ENCODE measurements at places on chromosomes 3 and 15.
A peak's percentile ranks its signal among the peaks of the same experiment; 100 is the strongest.

DNA sequence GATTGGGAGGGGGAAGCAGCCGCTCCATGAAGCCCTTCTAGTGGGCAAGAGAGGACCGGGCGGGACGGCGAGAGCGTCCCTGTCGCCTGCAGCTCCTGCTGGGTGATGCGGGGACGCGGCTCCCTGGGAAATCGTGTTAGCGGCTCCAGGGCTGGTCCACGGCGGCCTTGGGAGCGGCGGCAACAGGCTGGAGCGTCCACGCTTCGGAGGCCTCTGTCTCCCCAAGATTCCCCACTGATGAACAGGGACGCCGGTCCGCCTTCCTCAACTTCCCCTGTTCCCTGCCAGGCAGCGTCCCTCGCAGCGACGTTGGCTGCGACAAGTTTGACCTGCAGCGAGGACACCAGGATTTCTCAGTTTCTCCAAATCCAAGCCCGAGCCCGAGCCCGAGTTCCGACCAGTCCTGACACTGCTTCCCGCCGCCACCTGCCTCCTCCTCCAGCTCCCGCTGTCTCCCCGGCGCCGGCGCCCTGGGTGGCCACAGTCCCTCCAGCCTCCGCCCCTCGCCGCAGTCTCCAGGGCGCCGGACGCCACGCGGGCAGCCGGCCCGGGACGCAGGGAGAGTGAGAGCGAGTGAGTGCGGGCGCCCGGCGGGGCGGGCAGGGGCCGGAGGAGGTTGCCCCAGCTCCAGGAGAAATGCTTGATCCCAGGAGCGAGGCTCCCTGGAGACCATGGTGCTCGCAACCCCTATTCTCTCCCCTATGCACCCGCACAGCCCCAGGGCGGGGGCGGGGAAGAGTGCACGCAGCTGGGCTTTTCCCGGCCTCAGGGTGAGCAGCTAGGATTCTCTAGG, 78.1 kb upstream of the RNF7 start:
- no peak for DNase-seq

- DNase-seq = peak; percentile 35
Observed at GRCh38 chr3:124584552-124585391, 145.5 kb upstream of the UMPS start.

DNA sequence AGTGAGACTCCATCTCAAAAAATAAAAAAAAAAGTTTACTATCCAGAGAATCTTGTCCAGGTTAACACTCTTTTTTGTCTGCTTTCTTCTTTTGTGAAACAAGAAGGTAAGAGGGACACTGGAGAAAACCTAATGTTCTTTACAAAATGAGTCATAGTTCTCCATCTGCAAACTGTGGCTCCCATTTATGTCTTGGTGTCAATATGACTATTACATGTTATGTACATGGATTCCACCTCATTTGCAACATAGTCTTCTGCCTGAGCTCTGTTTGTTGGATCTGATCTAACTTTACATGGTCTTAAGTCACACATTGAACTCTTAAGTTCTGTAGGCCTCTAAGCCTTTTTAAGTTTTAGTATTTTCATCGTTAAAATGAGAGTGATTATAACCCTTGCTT, 421.2 kb upstream of the TPRG1 start:
- DNase-seq = no peak

DNA sequence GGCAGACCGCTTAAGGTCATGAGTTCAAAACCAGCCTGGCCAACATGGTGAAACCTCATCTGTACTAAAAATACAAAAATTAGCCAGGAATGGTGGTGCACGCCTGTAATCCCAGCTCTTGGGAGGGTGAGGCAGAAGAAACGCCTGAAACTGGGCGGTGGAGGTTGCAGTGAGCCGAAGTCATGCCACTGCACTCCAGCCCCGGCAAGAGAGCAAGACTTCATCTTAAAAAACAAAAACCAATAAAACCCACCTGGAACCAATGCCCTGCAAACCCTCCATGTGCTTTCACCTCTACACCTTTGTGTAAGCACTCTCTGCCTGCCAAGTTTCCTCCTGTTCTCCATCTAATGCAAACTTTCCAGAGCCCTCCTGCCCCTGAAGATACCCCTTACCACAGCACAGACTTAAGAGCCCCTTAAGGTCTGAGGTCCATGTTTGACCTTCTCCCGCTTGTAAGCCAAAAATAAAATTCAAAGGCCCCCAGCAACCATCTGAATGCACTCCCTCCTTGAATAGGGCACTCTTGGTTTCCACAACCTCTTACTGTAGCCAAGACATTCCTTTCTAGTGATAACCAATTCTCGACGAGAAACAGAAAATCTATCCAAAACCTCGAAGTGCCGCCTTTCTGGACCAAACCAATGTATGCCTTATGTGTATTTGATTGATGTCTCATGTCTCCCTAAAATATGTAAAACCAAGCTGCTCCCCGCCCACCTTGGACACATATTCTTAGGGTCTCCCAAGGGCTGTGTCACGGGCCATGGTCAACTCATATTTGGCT, 3.0 kb downstream of the RPL32 start:
- no peak for DNase-seq

DNA sequence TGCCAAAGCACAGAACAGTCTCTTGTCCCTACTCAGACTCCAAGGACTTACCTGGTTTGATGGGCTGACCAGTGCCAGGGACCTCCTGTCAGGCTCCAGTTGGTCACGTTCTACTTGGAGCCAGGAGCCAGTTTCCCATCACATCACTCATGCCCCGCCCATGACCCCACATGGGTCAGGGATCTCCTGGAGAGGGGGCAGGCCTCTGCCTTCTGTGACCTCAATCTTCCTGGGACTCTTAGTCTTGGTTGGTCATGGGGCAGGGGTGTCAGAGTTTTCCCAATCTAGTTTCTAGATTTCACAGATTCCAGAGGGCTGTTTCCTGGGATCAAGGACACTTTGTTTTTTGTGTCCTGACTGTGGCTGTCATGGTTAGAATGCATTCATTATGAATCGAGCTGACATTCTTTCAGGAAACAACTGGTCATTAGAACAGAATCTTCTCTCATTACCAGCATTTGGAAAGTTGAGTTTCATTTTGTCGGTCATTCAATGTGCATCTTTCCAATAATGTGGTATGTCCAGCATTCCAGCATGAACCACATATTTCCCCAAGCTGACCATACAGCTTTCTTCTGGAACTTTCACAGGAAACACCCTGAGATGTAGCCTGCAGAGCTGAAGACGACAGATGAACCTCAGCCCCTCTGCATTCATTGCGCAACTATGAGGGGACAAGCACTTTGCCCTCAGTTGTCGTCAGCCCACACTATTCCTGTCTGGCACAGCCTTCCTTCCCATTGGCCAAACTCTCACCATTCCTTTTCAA, 19.8 kb downstream of the CYP19A1 start:
- no peak for DNase-seq

- no peak for DNase-seq
Observed at GRCh38 chr3:149180057-149180573, 41.5 kb downstream of the CP start.

- no peak for DNase-seq
Observed at GRCh38 chr3:65831733-65832425, 206.8 kb downstream of the MAGI1 start.

- no peak for DNase-seq
Observed at GRCh38 chr3:30476368-30477084, 129.9 kb upstream of the TGFBR2 start.

DNA sequence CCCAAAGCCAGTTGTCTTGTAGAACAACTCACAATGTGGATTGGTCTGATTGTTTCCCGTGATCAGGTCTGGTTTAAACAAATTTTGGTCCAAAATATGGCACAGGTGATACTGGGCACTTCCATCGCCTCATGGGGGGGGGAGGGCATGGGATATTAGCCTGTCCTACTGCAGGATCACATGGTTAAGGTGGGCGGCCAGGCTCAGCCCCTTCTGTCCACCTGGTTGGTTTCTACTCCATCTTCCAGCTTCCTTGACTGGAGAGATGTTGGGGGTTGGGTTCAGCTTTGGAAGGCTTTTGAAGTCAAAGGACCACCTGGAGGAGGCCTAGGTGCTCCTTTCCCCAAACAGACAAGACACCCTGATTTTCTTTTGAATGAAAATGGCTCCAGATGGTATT, 7.2 kb downstream of the KLF13 start:
- DNase-seq = no peak

DNA sequence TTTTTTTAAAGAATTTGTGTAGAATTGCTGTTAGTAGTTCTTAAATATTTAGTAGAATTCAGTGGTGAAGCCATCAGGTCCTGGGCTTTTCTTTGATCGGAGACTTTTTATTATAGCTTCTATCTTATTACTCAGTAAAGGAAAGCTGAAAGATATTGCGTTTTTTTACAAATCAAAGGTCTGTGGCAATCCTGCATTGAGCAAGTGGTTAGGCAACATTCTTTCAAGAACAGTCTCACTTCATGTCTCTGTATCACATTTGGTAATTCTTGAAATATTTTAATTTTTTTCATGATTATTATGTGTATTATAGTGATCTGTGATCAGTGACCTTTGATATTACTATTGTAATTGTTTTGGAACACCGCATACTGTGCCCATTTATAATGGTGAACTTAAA, 140.8 kb downstream of the UNC13C start:
- DNase-seq = no peak

GRCh38 chr15:82304778-82305090, 42.1 kb downstream of the SAXO2 start:
- DNase-seq = no peak

GRCh38 chr3:190424478-190425439, 24.9 kb downstream of the TMEM207 start:
- peak; percentile 64 for DNase-seq

DNA sequence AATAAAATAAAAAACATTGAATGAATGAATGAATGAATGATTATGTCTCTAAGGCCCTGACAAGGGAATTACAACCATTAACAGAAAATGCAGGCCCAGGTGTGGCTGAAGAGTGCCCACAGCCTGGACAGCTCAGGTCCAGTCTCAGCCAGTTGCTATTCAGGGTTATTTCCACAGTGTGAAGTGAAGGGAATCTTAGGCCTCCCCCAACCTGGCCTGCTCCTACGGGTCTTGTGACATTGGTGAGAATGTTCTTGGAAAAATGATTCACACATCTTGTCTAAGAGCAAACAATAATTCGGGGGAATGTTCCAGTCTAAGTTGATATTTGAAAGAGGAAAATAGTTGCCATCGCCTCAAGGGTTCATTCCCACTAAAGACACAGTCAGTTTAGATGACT, 37.0 kb downstream of the MINDY4B start:
- no peak for DNase-seq

- no peak for DNase-seq
Observed at GRCh38 chr3:45953536-45953935, 10.3 kb downstream of the CXCR6 start.

GRCh38 chr3:157763644-157764043, 260.4 kb upstream of the VEPH1 start:
- no peak for DNase-seq

DNA sequence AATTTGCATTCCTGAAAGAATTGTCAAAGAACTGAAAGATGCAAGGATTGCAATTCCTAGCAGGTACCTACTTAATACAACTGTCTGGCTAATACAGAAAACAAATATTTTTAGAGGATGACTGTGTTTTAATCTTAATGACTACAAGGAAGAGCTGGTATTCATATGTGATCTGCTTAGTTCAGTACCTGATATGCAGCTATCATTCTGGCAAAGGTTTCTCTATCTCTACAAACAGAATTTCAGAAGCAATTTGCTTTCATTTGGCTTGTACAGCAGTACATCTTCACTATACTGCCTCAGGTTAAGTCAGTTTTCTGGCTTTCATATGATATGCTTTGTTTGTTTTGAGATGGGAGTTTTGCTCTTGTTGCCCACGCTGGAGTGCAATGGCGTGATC, 51.3 kb downstream of the TBL1XR1 start:
- no peak for DNase-seq

GRCh38 chr3:146640955-146641867, 36.1 kb upstream of the PLSCR5 start:
- peak; percentile 38 for DNase-seq

DNA sequence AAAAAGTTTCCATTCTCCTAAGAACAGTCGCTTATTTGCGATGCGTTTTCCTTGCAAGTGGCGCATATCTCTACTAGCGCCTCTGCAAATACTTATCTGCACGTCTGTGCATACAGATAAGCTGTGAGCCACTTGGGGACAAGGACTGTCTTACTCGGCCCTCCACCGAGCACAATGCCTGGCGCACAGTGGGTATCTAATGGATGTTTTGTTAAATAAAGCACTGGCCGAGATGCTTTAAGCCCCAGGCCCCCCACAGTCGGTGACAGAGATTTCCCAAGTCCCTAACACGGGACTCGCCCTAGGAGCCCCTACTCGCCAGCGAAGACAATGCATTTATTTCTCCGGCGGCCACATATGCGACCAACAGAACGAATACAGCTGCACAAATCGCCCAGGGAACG, 503 bp downstream of the HLTF start:
- peak; percentile 71 for DNase-seq

DNA sequence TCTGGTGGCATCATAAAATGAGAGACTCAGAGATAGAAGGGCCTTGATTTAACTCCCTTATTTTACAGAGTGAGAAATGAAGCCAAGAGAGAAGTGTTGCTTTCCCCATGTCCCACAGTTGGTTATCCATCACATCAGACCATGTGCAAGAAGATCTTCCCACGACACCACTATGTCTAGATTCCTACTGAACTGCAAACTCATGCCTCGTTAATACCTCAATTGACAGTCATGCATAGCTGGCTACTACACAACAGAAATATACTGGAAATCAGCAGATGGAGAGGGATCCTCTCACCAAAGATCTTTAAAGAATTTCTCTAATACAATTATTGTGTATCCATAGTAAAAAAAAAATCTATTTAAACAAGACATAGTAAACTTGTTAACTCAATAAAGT, 33.3 kb downstream of the PEAK1 start:
- DNase-seq = no peak

DNA sequence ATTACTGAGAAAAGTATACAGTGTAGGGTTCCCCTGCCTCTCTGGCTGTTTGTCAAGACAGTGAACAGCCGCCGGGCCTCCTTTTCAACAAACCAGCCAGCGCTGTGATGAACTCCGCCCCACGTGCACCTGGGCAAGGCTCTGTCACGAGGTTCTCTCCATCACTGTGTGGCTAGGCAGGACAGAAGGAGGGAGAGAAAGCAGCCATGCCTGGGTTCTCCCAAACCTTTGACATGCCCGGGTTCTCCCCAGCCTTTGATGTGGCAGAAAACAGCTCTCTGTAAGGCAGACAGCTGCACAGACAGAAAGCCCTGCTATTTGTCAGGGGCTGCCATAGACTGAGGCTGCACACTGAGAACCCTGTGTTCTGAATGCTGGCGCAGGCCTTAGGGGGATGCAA, 101.4 kb upstream of the TRPM1 start:
- DNase-seq = no peak

DNA sequence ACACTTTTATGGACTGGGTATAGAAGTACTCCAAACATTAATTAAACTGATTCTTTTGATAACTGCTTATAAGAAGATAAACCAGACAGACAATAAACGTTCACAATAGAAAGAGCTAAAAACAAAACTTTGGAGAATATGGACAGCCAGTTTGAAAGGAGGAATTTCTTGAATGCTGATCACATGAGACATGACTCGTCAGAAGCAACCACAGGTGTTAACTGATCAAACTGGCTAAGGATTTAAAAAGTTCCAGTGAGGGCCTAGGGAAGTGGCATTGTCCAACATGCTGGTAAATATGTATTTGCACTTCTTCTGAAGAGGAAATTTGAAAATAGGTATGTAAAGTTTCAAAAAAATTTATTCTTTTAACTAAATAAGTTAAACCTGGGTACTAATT, 29.4 kb upstream of the AP3B2 start:
- no peak for DNase-seq

- peak; percentile 3 for DNase-seq
Observed at GRCh38 chr15:72375501-72375845, 341 bp downstream of the HEXA start.
